ENCODE measurements at places on chromosomes 5 and 9.

GRCh38 chr9:129777769-129778130 is 24.9 kb upstream of the PTGES start:
- H3K36me3 ChIP-seq, result no peaks in the 10 kb centered on the region
- no peak overlapping the region for H3K27ac ChIP-seq
- DNase-seq, result no peak
- H3K27me3 ChIP-seq, result peaks cover 18% of the 10 kb centered on the region
- peaks cover 38% of the 10 kb centered on the region for H3K4me1 ChIP-seq

GRCh38 chr5:7983433-7983832 is 114.5 kb downstream of the MTRR start:
- no peak overlapping the region for H3K27ac ChIP-seq
- no peak for DNase-seq
- H3K27me3 ChIP-seq, result peaks cover 8% of the 10 kb centered on the region
- H3K36me3 ChIP-seq, result no peaks in the 10 kb centered on the region
- no peak overlapping the region for H3K4me3 ChIP-seq

GRCh38 chr9:94913550-94913949 is 187.1 kb downstream of the AOPEP start:
- H3K27me3 ChIP-seq, result peaks cover 6% of the 10 kb centered on the region
- peaks cover 90% of the 10 kb centered on the region for H3K4me1 ChIP-seq
- DNase-seq, result no peak
- H3K4me3 ChIP-seq, result no peak overlapping the region
- H3K36me3 ChIP-seq, result no peaks in the 10 kb centered on the region

- DNase-seq, result no peak
- H3K4me3 ChIP-seq, result no peak overlapping the region
- no peaks in the 10 kb centered on the region for H3K27me3 ChIP-seq
- H3K27ac ChIP-seq, result no peak overlapping the region
- peaks cover 71% of the 10 kb centered on the region for H3K36me3 ChIP-seq
These were observed 178.9 kb downstream of the NIPBL start for GRCh38 chr5:37055383-37055990.

- H3K36me3 ChIP-seq, result no peaks in the 10 kb centered on the region
- H3K27me3 ChIP-seq, result no peaks in the 10 kb centered on the region
- H3K4me3 ChIP-seq, result no peak overlapping the region
These were observed 2225.9 kb upstream of the C9orf72 start for GRCh38 chr9:29799227-29799626.

DNA sequence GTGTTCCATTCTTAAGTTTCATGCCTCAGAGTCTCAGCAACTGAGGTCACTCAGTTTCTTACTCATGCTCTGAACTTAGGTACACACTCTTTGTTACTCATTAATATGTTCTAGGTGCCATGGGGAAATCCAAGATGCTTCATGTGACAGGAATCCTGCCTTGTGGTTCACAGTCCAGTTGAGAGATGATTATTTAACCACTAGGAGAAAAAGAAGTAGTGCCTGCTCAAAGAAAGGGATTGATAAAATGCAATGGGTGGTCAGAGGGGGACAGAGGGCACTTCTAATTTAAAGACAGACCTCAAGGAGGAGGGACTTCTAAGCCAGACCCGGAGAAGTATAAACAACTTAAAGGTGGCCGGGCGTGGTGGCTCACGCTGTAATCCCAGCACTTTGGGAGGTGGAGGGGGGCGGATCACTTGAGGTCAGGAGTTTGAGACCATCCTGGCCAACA is 69.0 kb downstream of the UGCG start:
- H3K4me3 ChIP-seq, result no peak overlapping the region
- peaks cover 12% of the 10 kb centered on the region for H3K4me1 ChIP-seq
- no peak for DNase-seq
- H3K36me3 ChIP-seq, result no peaks in the 10 kb centered on the region
- peaks cover 8% of the 10 kb centered on the region for H3K27me3 ChIP-seq

- H3K27me3 ChIP-seq, result no peaks in the 10 kb centered on the region
- H3K36me3 ChIP-seq, result no peaks in the 10 kb centered on the region
- DNase-seq, result no peak
- H3K4me3 ChIP-seq, result no peak overlapping the region
- H3K27ac ChIP-seq, result no peak overlapping the region
These were observed 585.2 kb upstream of the C9orf72 start for GRCh38 chr9:28158451-28158850.

DNA sequence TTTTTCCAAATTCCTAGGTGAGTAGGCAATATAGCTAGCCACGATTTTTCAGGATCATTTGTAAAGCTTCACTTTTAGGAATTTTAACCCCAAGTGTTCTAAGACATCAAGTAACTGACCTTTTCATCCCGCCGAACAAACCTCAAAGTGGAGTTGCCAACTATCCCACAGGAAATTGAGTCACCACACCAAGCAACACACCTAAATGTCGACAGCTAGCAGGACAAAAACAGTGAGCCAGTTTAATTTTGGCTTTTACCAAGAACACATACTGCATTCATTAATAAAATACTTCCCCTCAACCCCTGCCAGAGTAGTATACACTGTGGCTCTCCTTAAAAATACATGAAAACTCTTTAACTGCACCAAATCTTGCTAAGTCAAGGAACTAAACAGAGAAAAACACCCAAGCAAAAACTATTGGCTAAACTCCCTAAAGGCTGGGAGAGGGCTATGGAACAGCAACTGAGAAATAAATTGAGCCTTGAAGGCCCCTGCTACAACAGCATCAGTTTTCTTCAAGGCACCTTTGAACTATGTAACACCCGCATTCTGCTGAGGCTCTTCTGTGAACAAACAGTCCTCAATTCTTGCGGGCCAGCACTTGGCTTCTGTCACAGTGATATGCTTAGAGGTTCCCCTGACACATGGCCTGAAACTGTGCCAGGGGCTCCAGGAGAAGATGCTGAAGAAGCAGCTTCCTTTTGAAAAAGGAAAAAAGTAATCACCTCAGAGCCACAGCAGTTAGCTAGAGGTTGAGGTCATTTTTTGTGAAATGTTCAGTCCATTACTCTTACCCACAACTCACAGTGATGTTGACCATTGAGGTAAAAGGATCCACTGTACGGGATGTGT is 459.6 kb downstream of the RAB3C start:
- H3K4me1 ChIP-seq, result peaks cover 36% of the 10 kb centered on the region
- H3K27ac ChIP-seq, result peak overlapping the region; percentile 93
- H3K27me3 ChIP-seq, result no peaks in the 10 kb centered on the region
- H3K36me3 ChIP-seq, result peaks cover 4% of the 10 kb centered on the region
- H3K4me3 ChIP-seq, result peak overlapping the region; percentile 21
- DNase-seq, result no peak

DNA sequence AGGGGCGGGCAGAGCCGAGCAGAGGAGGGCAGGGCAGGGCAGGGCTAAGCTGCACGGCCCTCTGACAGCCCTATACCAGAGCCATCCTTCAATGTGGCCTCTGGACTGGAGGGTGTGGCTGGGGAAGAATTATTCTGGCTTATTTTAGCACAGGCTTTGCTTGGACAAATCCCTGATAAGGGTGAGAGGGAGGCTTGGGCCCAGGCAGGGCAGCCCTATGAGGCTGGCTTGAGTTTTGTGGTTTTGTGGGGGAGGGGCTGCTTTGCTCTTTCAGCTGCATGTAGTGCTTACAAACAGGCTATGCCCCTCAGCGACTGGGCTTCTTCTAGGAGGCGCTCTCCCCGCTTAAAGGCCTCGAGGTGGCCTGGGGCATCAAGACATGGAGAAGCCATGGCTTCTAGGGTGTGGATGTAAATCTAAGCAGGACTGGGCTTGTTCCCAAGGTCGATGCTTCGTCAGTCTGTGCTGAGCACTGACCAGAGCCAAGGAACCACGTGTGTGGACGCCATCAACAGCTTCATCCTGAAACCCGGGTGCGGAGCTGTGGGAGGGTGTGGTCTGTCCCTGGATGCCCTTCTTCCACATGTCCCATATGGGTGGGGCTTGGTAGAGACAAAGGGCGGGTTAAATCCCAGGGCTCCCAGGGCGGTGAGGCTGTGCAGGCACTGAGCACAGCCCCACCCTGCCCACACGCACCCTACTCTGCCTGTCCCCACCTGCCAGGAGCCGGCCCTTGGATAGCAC is 45.7 kb upstream of the IPPK start:
- no peak overlapping the region for H3K4me3 ChIP-seq
- no peak for DNase-seq
- H3K4me1 ChIP-seq, result no peaks in the 10 kb centered on the region
- peaks cover 35% of the 10 kb centered on the region for H3K36me3 ChIP-seq
- H3K27me3 ChIP-seq, result no peaks in the 10 kb centered on the region

- no peaks in the 10 kb centered on the region for H3K4me1 ChIP-seq
- no peaks in the 10 kb centered on the region for H3K27me3 ChIP-seq
- no peak for DNase-seq
- no peak overlapping the region for H3K4me3 ChIP-seq
- H3K36me3 ChIP-seq, result peaks cover 8% of the 10 kb centered on the region
These were observed 33.2 kb upstream of the SLC6A3 start for GRCh38 chr5:1478271-1479035.

- DNase-seq, result no peak
- no peak overlapping the region for H3K27ac ChIP-seq
- H3K4me3 ChIP-seq, result no peak overlapping the region
- peaks cover 29% of the 10 kb centered on the region for H3K36me3 ChIP-seq
- no peaks in the 10 kb centered on the region for H3K4me1 ChIP-seq
- H3K27me3 ChIP-seq, result no peaks in the 10 kb centered on the region
These were observed 48.4 kb downstream of the STX17 start for GRCh38 chr9:99954819-99955218.

GRCh38 chr5:52864371-52864770 is 76.7 kb downstream of the ITGA1 start:
- no peaks in the 10 kb centered on the region for H3K36me3 ChIP-seq
- DNase-seq, result no peak
- peaks cover 3% of the 10 kb centered on the region for H3K27me3 ChIP-seq
- no peak overlapping the region for H3K4me3 ChIP-seq

- H3K4me3 ChIP-seq, result no peak overlapping the region
- no peak overlapping the region for H3K27ac ChIP-seq
- peaks cover 18% of the 10 kb centered on the region for H3K4me1 ChIP-seq
- no peak for DNase-seq
- no peaks in the 10 kb centered on the region for H3K36me3 ChIP-seq
- no peaks in the 10 kb centered on the region for H3K27me3 ChIP-seq
These were observed 19.4 kb downstream of the WNT8A start for GRCh38 chr5:138103319-138103637.

GRCh38 chr9:132773764-132774339 is 103.6 kb downstream of the GTF3C4 start:
- H3K4me1 ChIP-seq, result peaks cover 25% of the 10 kb centered on the region
- H3K27me3 ChIP-seq, result peaks cover 6% of the 10 kb centered on the region
- H3K36me3 ChIP-seq, result peaks cover 27% of the 10 kb centered on the region
- DNase-seq, result no peak

GRCh38 chr5:124702525-124702924 is 43.9 kb downstream of the ZNF608 start:
- no peaks in the 10 kb centered on the region for H3K27me3 ChIP-seq
- H3K4me3 ChIP-seq, result peak overlapping the region; percentile 38

All from nephron progenitor cell (in vitro differentiated cells).